Suppressor macrophage treated with lipopolysaccharide for 4 hours (primary cell): ENCODE measurements at places on chromosomes 1 and 21.

DNA sequence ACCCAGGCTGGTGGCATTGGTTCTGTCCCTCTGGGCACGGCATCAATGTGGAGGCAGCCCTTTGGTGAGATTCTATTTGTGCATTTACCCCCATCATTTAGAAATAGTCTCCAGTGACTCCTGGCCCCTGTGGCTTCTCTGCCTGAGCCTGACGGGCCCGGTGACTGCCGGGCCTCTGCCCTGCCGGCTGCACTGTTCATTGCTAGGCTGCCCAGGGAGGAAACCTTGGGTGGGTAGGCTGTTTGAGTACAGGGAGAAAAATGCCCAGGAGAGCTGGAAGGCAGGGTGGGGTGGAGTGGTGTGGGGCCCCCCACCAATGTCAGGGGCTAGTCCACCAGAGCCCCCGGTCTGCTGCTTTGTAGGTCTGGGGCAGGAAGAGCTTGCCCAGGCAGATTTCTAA is 23.4 kb upstream of the EDN2 start:
- no peak for DNase-seq

GRCh38 chr1:204301171-204301957 is 58.4 kb downstream of the PLEKHA6 start:
- no peak for DNase-seq

DNA sequence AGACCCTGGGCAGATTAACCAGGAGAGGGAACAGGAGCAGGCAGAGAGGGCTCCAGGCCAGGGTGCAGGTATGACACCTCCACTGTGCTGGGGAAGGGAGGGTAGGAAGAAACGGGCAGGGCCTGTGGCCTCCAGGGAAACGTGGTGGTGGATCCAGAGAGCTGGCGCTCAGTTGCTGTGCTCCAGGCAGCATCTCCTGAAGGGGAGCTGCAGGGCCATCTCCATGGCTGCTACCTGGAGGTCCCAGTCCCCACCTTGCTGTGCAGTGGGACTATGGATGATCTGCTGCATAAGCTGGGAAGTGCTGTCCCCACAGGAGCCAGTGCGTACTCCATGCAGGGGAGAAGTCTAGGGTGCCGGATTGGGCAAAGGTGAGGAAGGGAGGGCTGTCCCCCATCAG is 125.9 kb upstream of the RUNX3 start:
- no peak for DNase-seq

DNA sequence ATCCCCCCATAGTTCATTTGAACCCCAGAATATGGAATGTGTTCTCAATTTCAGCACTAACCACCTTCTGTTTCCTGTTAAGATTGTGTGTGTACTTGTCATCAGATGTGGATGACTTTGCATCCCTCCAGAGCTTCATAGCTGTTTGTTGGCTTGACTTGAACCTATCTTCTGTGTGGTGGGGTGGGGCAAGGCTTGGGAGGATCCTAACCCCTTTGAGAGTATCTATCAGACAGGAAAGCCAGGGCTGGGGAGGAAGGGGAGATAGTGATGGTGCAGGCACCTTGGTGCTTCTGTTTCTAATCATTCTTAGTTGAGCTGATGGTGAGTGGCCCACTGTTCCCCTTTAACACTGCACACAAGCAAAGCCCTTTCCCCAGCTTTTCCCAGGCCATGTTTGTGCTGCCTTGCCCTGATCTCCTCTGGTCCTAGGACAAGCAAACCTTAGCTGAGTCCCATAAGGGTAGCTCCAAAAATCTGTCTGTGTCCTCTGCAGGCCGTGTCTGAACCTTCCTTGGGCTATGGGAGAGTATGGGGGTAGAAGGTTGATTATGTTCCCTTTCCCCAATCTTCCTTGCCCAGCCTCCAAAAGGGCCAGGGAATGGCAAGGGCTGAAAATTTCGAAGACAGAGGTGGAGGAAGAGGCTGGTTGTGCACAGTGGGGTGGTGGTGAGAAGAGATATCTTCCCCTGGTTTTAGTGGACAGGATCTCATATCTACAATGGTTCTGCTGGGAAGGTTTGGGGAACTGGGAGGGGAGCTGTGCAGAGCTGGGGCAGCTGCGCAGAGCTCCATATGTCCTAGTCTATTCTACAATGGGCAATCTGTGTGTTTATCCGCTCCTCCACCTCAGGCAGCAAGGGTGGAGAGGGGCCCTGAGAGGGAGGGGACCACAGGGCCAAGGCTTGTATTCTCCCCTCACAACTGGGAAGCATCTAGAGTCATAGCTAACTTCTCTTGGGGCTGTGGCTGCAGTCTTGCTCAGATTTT is 1.4 kb downstream of the NHLH1 start:
- no peak for DNase-seq

DNA sequence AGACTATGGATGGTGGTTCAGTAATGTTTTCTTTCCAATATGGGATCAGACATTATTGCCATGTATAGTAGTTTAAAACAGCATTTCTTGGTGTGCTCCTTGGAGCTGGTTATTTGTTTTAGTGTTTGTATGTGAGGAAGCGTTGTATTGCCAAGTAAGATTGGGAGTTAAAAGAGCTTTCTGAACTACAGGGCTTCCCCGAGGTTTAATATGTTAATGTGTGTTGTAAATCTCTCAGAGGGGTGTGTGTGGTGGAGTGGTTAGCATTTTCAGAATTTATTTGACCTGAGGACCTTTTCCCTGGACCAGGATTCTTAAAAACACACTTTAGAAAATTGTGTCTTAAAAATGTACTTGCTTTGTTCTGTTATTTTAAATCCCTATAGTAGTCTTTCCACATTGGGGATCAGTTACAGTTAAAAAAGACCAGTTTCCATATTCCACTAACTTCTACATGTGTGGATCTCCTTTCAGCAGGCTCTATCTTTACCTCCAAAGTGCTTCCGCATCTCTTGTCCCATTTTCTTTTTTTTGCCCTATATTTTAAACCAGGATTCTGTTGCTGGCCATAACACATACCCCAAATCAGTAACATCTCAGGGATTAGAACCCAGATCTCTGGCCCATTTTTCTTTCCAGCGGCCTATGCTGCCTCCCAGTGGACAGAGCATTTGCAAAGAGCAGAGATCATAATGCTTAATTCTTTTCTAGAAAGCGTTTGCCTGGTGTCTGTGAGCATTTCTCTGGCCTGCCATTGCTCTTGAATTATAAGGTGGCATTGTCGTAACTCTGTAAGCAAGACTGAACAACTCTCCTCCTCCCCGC is 58.6 kb downstream of the PBX1 start:
- no peak for DNase-seq

- DNase-seq, result peak; percentile 68
Observed at GRCh38 chr1:198788561-198789064, 149.8 kb downstream of the PTPRC start.

- no peak for DNase-seq
Observed at GRCh38 chr1:26771285-26771642, 16.5 kb upstream of the PIGV start.

GRCh38 chr1:245939756-245940345 is 567.2 kb downstream of the SMYD3 start:
- DNase-seq, result no peak

GRCh38 chr1:178283409-178283808 is 189.5 kb downstream of the RASAL2 start:
- peak; percentile 69 for DNase-seq

DNA sequence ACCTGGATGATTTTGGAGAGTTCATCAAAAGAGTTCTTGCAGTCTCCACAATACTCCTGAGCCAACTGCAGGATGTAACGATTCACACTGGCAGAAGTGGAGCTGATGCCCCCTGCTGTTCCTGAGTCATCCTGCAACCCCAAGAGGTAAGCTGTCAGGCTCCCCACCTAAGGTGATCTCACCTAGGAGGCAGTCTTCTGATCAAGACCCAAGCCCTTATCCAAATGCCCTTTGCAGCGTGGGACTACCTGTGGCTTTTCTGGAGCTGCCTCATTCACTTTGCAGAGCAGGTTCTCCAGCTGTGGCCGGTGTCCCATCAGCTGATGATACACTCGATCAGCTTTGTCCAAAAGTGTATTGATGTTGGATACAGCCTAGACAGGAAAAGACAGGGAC is 96.4 kb downstream of the UBR4 start:
- DNase-seq, result no peak

- no peak for DNase-seq
Observed at GRCh38 chr1:193712392-193712791, 526.0 kb upstream of the B3GALT2 start.

DNA sequence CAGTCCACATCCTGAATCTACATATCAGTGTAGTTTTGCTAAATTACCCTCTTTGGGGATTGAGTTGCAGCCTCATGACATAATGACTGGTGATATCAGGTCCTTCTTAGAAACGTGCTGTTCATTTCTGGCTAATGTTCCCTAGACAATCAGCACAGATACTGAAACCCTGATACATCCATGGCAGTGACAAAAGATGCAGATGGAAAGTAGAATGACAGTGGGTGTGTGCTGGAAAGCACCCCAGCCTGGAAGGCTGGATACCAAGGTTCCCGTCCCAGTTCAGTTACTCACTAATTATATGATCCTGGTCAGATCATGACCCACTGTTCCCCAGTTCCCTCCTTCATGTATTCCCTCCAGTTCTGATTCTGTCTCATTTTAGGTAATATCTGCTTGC is 198.2 kb upstream of the FGGY start:
- no peak for DNase-seq

DNA sequence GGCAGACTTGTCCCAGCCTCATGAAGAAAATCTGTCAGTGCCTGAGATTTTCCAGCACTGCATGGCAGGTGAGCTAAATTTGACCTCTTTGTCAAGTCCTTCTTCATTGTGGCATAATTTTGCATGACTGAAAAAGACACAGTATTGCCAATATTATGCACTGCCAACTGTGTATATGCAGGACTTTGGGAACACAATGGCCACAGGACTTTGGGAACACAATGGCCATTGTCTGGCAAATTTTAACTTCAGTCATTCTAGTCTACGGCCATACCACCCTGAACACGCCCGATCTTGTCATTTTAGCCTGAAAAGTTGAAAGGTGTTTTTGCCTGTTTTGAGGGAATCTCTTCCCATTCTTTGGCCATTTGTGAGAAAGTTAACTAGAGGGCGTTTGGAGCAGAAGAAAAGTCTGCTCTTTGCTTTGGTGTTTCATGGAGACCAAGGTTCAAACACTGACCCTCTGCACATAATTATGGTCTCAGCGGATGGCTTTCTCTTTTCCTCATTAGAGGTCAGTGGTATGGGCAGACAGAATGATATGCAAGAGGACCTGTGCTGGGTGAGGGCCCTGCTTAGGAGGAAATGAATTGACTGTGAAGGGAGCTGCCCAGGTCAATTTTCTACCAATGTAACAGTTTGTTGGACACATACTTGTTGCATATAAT is 72.4 kb upstream of the NEK7 start:
- no peak for DNase-seq

- DNase-seq, result no peak
Observed at GRCh38 chr1:18262726-18263125, 155.1 kb downstream of the IGSF21 start.

- no peak for DNase-seq
Observed at GRCh38 chr1:6105218-6105679, 59.6 kb downstream of the KCNAB2 start.

DNA sequence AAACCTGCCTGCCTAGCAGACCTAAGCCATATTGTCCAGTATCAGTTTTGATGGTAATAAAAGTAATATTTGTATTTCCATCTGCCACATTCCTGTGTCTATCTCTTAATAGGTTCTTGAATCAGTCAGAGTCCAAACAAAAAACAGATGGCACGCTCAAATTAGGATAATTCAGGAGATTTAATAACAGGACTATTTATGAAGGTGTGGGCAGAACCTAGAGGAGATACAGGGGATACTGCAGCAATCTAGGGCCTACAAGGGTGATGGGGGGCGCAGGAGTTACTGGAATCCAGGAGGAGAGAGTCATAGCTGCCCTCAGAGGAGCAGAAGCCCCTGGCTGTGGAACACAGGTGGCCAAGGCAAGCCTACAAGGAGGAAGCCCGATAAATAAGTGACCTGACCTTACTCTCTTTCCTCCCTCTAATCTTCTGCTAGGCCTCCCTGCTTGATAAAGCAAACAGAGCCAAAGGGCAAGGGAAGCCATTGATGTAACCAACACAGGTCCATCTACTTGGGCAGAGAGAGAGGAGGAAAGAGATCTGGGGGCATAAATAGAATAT is 11.9 kb upstream of the HYI start:
- no peak for DNase-seq

GRCh38 chr1:226890331-226891108 is 20.1 kb downstream of the PSEN2 start:
- no peak for DNase-seq

GRCh38 chr1:219757890-219758289 is 145.0 kb upstream of the ZC3H11B start:
- DNase-seq, result no peak

GRCh38 chr1:31818206-31818605 is 2.4 kb upstream of the SPOCD1 start:
- DNase-seq, result peak; percentile 37

GRCh38 chr1:46342084-46342656 is 1.6 kb downstream of the NSUN4 start:
- no peak for DNase-seq

DNA sequence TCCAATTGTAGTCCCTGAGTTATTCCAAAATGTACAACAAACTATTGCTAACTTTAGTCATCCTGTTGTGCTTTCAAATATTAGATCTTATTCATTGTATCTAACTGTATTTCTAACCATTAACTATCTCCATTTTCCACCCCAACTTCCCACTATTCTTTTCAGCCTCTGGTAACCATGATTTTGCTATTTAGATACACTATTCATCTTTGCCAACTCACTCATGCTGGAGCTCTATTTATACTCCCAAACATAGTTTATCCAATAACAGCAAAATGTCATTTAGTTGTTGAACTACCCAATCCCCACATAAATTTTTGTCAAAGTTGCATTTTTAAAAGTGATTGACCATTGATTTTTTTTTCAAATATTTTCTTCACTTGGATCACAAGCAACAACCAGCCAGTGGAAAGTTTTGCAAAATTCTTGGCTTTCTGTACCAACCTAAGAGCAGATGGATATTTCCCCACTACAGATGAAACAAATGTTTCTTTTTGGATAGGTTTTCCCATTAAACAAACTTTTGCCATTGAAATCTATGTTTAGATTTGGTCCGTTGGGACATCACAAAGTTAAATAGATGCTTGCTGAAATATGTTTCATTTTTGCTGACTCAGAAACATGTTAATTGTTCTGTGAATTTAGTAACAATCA is 866.0 kb downstream of the LTN1 start:
- no peak for DNase-seq

GRCh38 chr21:41678016-41678923 is 88.6 kb downstream of the RIPK4 start:
- DNase-seq, result no peak

- DNase-seq, result peak; percentile 23
Observed at GRCh38 chr21:17554679-17555465, 42.0 kb downstream of the CXADR start.

DNA sequence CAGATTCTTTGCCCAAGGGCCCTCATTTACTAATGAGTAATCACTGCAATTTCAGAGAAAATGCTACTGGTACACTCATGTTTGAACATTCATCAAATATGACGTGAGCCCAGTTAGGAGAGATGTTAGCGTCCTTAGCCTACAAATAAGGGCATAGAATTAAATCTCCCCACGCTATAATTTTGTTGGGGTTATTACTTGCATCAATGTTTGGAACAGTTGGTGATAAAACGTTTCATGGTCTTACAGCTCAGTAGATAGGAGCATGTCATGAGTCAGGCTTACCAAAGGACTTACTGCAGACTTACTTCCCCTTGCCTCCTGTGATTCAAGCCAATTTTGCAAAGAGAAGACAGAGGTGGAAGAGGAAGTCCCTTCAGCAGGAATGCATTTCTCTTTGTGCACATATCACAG is 304.0 kb downstream of the KIF26B start:
- peak; percentile 85 for DNase-seq

- DNase-seq, result no peak
Observed at GRCh38 chr1:36729716-36730510, 247.2 kb upstream of the CSF3R start.

- DNase-seq, result no peak
Observed at GRCh38 chr21:36155603-36156338, 853 bp upstream of the DOP1B start.

- DNase-seq, result no peak
Observed at GRCh38 chr1:25247829-25248754, 838 bp upstream of the RSRP1 start.
